ENCODE measurements at places on chromosomes 1 and 21.
A peak's percentile ranks its signal among the peaks of the same experiment; 100 is the strongest.

DNA sequence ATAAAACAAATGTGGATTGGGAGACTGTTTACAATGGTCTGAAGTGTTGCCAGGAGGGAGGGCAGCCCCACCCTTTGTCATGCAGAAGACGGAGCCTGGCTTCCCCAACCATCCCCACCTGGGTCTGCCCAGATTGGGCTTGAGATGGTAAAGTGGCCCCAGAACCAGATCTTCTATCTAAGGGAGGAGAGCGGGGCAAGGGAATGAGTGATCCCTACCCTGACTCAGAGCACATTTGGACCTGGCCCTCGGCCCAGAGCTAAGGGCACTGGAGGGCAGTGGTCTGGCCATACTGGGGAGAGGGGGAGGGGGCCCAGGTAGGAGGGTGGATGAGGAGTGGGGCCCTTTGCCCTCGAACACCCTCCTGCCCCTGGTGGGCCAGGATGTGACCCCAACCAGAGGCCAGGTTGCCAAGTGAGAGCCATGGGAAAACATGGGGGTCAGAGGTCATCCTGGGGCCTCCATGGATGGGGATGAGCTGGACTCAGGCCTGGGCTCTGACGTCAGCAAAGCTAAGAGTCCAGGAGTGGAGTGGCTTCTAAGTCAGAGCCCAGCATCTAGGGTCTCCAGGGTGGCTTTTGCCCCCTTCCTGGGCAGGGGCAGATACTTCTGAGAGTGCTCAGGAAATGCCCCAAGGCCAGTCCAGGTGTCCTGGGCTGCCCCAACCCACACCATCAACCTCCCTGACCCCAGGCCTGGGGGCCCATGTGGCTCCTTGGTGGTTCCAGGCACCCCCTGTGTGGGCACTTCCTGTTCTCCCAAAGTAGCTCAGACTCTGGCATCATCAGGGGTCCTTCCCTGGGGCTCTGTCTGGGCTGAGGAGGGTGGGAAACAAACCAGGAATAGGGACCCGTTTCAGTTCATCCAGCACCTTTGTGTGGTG is 1.6 kb upstream of the LEFTY1 start:
- no peak for DNase-seq

GRCh38 chr1:100959502-100960060 is 63.7 kb downstream of the SLC30A7 start:
- no peak for DNase-seq

DNA sequence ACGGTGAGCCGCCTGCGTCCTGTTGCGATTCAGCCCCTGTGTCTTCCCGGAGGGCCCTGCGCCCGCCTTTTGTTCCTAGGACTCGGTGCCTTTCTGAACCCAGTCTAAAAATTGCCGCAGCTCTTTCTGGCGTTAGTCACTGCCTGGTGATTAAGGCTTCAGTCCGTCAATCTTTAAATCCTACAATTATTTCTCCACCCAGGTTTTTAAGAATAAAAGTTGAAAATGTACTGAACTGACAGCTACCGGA is 16.2 kb upstream of the PDXK start:
- DNase-seq: no peak

- DNase-seq: no peak
Measured at GRCh38 chr1:36369061-36369861, 16.5 kb downstream of the STK40 start.

GRCh38 chr1:203146537-203146936 is 19.0 kb downstream of the ADORA1 start:
- DNase-seq: no peak

- DNase-seq: no peak
Measured at GRCh38 chr1:200923601-200924000, 28.9 kb downstream of the INAVA start.

DNA sequence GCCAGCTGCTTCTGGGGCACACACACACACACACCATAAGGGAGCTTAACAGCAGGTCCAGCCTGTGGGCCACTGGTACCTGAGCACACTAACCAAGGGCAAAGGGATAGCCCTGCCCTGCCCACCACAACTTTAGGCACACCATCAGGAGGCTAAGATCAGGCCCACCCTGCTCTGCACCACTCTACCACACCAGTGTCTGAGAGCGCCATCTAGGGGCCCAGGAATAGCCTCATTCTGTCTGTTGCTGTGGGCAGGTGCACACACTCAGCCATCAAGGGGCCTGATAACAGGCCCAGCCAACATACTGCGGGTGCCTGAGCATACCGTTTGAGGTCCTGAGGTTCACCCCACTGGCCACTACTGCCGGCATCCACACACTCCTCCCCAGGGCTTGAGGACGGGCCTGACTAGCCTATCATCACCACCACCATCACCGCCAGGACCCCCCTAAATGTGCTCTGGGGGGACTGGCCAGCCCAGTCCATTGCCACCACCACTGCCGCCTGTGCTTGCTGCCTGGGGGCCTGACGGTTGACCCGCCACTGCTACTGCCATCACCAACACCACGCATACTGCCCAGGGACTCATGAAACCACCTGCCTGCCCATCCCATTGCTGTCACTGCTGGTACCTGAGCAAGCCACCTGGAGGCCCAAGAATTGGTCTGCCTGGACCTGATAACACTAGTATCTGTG is 31.3 kb downstream of the NSL1 start:
- DNase-seq: no peak

- no peak for DNase-seq
Measured at GRCh38 chr1:212270564-212270963, 14.6 kb upstream of the PPP2R5A start.

DNA sequence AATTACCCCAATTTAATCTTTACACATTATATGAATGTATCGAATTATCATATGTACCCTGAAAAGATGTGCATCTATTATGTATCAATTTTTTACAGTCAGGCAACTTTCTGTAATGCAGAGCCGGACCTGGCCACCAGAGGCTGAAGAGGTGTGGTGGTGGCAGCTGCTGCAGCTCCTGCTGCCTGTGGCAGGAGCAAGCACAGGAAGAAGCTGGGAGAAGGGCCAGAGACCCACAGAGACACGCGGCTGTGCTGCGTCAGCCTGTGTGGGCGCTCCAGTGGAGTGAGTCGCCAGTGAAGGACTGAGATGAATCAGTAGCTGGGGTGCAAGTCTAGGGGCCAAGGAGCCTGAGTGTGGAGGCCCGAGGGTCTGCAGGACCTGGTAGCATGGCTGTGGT is 74.3 kb upstream of the COG2 start:
- DNase-seq: no peak

DNA sequence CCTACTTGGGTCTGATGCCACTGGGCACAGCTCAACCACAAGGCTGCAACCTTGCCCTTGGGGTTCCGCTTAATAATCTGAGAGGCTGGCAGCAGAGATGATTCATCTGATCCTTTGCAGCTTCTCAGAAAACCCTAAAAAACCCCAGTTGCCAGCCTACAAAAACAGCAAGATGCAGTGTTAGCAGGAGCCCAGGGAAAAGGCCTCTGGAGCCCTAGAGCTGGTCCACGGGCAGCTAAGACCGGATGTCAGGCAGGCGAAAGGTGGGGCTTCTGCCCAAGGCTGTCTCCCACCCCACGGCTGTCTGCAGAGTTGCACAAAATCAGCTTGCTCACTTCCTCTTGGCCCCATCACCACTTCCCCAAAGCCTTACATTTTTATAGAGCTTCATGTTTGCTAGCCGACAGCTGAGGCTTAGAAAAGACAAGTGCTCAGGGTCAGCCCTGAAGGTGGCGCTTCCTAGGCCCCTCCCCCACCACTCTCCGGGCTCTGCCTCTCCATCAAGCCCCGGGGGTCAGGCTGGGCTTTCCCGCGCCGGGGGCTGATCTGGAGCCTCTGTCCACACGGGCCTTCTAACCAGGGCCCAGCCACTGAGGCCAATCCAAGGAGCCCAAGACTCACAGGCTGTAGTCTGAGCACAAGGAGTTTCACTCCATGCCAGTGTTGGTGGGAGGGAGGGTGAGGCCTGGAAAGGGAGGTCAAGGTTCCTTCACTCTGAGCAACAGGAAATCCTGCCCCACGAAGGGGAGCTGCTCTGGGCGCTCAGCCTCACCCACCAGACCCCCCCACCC is 4.2 kb upstream of the ADORA3 start:
- DNase-seq: peak; percentile 92

All from GM12864 (cell line).